ENCODE measurements at places on chromosomes 16 and 17.
A peak's percentile ranks its signal among the peaks of the same experiment; 100 is the strongest.

DNA sequence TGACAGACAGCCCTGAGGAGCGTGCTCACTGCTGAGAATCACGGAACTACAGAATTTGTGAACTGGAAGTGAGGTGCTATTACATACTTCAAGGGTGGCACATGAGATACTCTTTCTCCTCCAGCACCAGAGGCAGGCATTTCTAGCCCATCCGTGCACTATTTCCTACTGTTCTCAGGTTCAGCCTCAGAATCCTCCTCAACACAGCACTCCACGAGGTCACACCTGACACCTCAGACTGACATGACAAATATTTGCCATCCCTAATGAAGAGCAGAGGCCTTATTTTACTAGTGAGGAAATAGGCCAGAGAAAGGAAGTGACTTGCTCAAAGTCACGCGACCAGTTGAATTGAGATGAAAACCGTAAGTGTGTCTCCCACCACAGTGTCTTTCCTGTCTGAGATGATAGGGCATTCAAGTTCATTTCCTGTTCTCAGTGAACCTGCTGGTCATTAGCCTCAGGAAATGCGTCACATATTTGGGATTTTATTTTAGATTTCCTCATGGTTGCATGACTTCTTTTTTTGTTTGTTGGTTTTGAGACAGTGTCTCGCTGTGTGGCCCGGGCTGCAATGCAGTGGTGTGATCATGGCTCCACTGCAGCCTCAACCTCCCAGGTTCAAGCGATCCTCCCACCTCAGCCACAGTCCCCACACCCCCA is 23.6 kb downstream of the SEZ6 start:
- no peak for DNase-seq

- no peak for DNase-seq
Measured at GRCh38 chr17:13822700-13823099, 221.0 kb upstream of the HS3ST3A1 start.

GRCh38 chr17:64110379-64111152 is 19.4 kb downstream of the ERN1 start:
- DNase-seq: no peak

DNA sequence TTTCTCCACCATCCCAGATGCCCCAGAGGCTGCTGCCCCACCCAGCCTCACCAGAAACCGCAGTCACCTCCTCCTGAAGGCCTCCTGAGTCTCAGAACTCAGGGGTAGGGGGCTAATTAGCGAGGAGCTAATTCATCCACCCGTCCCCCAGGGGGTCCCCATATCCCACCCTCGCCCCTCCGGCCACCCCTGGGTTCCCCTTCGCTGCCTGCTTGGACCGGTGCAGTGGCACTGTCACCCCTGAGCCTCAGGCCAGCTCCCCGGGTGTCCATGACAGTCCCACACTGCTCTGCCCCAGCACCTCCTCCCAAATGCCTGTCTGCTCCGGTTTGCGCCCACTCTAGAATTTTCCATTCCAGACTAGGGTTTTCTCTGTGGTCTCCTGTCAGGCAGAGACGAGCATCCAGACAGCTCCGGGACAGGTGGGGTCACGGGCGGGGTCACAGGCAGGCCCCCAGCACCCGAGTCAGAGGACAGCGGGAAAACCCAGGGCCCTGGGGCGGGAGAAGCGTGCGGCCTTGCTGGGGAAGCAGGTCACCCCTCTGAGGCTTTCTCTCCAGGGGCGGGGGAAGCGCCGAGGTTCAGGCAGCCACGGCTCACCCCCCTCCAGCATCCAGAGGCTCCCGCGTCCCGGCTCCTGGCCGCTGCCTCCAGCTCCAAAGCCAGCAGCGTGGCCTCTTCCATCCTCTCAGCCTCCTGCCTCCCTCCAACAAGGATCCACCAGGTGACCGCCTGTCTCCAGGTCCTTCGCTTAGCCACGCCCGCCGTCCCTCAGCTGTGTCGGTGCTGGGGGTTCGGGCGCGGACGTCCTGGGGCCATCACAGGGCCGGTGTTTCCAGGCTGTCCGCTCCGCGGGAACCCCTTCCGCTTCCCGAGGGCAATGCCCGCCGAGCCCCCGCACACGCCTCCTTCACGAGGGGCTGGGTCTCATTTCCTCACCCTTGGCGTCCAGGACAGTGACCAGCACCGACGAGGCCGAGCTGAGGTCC is 3.1 kb upstream of the PERCC1 start:
- DNase-seq: no peak

- DNase-seq: no peak
Measured at GRCh38 chr17:65294181-65294719, 157.1 kb downstream of the RGS9 start.

GRCh38 chr17:41835800-41836549 is at the start of gene NT5C3B:
NT5C3B (minus strand) TSS chr17:41836232; CDS start chr17:41836193, 39 bp downstream.
- DNase-seq: peak; percentile 28

DNA sequence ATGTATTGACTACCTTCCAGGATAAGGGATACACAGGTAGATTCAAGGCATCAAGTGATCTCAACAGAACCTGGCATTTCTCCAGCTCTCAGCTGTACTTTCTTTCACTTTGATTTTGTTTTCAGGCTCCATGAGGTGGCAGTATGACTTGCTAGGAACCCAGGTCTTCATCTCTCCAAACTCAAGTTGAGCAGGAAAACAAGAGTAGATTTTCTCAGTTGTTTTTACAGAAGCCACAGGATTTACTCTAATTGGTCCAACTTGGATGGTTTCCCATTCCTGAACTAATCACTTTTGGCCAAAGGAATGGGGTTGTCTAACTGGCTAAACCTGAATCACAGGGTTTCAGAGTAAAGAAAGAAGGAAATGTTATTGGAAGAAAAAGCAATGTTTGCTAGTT is 146.6 kb downstream of the TRIM37 start:
- no peak for DNase-seq

DNA sequence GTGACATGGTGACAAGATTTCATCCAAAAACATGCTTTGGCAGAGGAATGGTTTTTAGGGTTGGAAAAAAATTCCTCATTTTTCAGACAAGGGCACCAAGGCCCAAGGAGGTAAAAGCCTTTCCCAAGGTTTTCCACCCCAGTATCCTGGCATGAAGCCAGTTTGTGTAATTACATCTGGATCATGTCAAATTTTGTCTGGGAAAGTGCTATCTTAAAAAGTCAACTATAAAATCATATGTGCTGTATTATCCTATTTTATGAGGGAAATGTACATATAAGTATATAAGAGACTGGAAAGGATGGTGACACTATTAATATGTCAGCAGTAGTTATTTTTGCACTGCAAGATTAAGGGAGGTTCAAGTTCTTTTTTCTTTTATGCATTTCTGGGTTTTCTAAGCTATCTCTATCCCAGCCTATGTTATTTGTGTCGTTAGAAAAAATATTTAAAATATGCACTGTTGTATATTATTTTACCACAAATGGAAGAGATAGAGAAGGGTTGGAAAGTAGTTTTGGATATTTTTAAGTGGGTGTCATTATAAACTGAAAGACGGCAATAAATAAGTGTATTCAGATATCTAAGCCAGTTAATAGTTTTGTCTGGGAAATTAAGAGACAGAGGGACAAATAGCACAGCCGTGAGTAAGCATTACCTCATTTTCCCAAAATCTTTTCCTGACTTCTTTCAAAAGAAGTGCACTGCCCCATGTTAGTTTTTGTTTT is 13.5 kb upstream of the FBXO47 start:
- DNase-seq: no peak

DNA sequence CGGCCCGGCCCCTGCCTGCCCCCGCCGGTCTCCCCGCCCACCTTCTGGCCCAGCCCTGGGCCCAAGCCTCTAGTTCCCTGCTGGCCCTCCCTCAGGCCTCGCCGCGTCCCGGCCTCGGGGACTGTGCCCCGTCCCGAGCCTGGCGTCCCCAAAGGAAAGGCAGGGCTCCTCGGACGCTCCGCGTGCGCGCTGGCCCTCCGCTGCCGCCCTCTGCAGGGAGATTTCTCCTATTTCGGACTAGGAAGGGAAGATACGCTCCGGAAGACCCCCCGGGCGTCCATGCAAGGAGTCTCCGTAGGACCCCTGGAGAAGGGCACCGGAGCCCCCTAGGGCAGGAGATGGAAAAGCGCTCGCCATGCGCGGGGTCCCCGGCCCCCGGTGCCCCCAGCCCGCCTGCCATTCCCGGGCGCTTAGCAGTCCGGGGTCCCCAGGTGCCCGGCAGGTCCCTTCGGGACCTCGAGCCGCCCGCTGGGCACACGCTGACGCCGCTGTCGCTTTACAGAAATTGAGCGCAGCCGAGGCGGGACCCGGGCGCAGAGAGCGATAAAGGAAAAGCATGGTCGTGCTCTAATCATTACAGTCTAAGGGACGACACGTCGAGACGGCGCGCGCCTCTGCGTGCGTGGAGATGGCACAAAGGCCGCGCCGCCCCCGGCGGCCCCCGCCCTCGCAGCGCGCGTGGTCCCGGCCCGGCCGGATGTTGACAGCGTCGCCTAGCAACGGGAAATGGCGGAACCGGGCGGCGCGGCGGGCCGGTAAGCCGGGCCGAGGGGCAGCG is at the start of gene CCDC40:
TSS of gene CCDC40 (plus strand) at position 706 of the 778 bp plus-strand sequence. CDS start at position 727, 21 bp downstream.
- peak; percentile 35 for DNase-seq

- DNase-seq: no peak
Measured at GRCh38 chr16:30949650-30950515, 1.0 kb downstream of the ORAI3 start.

DNA sequence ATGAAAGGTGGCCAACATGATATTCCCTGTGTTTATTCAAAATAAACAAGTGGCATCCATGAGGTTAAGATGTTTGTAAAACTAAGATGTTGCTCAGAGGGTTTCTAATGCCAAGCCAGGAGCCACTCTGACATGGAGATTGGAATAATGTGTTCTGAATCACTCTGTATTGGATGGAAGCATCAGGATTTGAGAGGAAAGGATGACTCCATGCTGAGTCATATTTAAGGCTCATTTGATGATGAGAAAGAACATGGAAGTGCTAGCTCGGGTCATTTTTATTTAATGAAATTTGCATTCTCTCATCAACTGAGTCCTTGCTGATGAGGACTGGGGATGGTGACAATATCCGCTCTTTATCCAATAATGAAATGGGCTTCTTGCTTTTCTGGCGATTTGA is 6.2 kb downstream of the VAT1L start:
- no peak for DNase-seq

DNA sequence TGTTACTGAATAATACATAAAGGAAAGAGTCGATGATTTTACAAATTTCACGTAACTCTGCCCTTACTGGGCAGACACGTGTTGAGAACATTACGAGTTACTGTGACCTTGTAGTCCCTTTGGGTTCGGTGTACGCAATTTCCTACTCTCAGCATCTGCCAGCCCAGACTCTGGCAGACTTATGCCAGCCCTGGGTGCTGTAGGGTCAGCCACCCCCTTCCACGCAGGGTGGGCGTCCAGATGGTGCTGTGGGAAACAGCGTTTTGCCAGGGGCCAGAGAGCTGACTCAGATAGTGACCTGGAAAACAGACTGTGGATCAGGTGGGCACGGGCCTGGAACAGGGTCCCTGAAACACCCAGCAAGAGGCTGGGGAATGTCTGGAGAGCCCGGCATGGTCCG is 148.9 kb downstream of the RPTOR start:
- no peak for DNase-seq

DNA sequence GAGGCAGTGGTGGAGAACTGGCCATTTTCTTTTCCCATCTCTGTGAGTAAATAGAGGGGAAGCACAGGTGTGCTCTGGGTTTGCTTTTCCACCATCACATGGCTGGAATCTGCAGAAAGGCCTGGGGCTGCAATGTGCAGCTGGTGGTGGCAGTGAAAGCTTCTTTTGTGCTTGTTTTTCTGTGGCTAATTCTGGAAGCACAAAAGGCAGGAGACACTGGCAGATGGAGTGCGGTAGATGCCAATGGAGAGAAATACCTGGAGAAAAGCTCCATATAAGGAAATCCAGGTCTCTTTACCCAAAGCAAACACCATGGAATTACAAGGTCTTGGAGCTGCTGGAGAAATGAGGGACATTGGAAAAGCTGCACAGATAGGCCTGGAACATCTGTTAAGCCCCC is 146.9 kb downstream of the HAPSTR1 start:
- DNase-seq: no peak

DNA sequence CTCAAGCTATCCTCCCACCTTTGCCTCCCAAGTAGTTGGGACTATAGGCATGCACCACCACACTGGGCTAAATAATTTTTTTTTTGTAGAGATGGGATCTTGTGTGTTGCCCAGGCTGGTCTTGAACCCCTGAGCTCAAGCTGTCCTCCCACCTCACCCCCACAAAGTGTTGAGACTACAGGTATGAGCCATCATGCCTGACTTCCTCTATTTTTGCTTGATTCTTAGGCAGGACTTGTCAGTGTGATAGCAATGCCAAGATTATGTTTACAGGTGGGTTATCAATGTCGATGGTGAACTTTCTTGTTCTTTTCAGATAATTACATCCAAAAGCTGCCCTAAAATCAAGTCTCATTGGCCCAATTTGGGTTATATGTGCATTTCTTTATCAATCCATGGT is 96.9 kb downstream of the HS3ST4 start:
- DNase-seq: no peak

DNA sequence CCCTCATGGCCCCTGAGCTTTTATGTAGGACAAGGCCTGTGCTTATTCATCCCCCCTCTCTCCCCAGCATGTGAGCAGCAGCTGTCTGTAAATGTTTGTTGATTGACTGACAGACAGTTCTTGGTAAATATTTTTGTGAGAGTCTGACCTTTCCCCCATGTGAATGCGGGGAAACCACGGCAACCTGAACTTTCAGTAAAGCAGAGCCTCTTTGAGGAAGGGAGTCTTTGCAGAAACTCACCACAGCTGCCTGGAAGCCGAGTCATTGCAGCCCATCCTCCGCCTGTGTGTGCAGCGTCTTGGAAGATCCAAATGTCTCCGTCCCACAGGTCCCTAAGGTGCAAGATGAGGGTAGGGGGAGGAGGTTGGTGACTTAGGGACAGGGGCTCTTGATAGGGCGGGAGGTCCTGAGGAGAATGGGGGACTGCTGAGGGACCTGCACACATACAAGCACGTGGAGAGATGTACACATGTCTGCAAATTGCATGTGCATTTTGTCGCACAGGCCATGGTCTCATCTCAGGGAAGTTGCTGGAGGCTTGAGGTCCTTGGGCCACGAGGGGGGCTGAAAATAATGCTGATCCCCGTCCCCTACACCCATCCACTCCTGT is 23.0 kb upstream of the IL21R start:
- DNase-seq: no peak

GRCh38 chr17:12759090-12759489 is 30.2 kb upstream of the ARHGAP44 start:
- DNase-seq: no peak

DNA sequence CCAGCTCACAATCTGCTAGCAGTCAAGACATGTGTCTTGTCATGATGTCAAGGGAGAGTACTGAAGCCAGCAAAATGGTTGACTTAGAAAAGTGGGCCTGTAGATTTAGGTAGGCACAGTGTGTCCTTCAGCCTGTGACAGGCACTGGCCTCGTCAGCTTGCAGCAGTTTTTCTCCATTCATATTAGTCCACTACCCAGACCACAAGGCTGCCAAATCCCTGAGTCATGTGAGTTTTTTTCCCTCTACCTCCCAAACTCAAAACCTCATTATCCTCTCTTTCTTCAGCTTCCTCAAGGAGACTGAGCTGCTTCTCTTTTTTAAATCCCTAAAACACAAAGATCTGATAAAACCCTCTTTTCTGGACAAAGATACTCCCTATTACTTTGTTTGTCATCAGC is 102.6 kb upstream of the HS3ST3A1 start:
- no peak for DNase-seq

DNA sequence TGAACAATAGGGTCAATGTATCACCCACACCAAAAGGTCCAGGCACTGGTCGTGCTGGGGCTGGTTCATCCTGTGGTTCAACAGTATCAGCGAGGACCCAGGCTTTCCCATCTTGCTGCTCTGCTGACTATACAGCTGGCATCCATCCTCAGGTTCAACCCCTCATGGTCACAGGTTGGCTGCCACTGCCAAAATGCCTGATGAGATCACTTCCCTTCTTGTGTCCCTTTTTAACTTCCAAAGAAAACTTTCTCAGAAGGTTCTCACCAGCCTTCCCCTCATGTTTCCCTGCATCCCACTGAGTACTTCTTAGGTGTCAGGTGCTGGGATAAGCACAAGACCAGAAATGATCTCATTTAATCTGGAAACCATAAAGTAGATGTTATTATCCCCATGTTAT is 25.7 kb downstream of the CLEC16A start:
- DNase-seq: no peak

Data from stimulated activated CD8-positive, alpha-beta memory T cell treated with anti-CD3 and anti-CD28 coated beads, Interleukin-7, amount 100 ng/mL, for 24 hours (primary cell).